ENCODE measurements at places on chromosomes 12 and 14.

- DNase-seq: peak; percentile 37
Measured at GRCh38 chr12:77152623-77153193, 87.3 kb upstream of the E2F7 start.

DNA sequence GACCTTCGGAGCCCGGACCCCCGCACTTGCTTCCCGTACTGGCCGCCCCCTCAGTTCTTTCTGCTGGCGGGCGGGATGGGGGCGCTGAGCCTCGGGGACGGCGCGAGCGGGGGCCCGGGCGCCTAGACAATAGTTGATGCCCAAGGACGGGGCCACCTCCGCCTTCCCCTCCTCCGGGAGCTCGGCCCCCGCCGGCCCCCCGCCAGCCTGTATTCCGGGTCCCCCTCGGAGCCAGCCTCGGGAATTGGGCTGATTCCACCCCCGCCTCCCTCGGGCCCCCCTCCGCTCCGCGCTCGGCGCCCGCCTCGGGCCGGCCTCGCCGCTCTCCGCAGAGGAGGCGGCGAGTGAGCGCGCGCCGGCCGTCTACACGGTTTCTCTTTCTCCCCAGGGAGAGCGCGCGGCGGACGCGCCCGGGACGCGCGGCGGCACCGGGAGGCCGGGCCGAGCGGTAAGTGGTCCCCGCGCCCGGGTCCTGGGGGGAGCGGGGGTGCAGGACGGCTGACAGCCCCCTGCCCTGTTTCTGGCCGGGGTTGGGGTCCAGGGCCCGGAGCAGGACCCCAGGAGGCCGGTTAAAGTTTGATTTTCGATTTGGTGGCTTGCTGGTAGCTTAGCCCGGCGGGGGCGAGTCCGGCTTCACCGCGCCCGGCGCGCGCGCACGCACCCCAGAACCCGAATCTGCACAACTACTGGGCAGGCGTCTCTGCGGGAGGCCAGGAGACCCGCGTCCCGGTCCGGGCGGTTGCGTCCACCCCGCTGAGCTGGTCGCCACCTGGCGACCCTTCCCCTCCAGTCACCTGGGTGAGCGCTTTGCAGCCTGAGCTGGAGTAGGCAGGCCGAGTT, 413.7 kb downstream of the PCNX1 start:
- DNase-seq: peak; percentile 52

DNA sequence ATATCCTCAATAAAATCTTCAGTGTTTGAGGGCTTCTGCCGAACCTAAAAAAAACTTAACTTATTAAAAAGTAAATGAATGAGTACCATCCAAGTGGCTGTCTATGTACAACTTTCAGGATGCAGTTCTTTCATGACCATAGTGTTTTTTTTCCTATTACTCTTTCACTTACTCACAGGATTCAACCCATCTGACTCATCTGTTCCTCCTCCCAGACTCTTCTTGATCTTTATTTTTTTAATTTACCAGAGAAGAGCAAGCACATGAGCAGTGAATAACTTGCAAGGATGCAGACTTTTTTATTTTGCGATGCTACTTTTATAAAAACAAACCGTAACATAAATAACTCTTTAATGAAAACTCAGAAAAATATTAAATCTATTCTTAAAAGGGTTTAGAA, 24.5 kb downstream of the RECQL start:
- peak; percentile 1 for DNase-seq

DNA sequence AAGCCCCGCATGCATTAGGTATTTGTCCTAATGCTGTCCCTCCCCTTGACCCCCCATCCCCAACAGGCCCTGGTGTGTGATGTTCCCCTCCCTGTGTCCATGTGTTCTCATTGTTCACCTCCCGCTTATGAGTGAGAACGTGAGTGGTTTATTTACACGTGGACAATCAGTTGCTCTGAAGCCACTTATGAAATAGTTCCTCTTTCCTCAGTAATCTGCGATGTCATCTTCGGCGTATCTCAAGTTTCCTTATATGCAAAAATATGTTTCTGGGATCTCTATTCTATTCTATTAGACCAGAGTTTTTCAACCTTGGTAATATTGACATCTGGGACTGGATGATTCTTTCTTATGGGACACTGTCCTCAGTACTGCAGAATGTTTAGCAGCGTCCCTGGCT, 56.0 kb upstream of the DCD start:
- DNase-seq: no peak

DNA sequence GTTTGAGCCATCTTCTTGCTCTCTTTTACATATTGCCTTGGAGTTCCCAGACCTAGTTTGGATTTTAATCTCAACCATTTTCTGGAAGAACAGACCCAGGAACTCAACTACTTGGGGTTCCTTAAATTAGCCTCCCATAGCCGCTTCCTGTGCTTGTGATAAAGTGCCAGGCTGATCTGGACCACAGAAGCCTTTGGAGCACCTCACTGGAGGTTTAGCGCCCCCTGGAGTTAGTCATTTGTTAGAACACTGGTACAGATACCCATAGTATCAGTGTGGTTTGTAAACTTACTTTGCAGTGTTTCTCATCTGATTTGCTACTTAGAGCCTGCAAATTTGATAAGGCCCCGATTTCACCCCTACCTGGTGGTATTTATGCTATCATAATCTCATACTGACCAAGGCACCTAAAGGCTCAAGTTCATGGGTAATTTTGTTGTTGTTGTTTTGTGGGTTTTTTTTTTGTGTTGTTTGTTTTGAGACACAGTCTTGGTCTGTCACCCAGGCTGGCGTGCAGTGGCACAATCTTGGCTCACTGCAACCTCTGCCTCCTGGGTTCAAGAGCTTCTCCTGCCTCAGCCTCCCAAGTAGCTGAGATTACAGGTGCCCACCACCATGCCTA, 3.7 kb downstream of the UNC119B start:
- DNase-seq: peak; percentile 56

DNA sequence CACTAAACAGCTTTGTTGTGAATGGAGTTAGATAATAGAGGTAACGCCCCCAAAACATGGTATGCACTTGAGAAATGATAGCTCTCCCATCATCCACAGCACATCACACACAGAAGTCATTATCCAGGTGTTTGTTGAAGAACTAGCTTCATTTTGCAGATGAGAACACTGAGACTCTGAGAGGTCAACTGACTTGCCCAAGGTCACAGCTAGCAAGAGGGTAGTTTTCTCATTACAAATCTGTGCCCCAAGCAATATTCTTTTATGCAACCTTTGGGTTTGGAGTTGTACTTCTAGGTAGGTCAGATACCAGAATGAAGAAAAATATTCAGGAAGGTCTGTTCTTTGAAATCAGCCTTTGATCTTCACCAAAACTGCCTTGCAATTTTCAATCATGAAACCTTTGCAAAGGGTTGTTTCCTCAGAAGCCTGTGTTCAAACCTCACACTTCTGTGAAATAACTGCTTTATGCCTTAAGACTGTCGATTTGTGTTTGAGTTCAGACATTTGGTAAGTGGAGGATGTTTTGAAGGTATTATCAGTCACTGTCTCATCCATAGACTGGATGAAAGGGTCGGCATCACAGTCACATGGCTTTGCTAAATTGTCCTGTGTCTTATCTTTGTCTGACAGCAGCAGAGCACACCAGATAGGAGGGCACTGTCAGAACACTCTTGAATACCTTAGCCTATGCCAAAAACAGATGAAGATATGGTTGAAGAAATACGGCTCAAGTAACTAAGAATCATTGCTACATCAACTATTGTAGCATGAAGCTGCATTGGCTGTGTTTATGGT, 233.2 kb upstream of the BTG1 start:
- DNase-seq: no peak

- no peak for DNase-seq
Measured at GRCh38 chr12:25156061-25156460, 38.9 kb downstream of the DNAI7 start.

DNA sequence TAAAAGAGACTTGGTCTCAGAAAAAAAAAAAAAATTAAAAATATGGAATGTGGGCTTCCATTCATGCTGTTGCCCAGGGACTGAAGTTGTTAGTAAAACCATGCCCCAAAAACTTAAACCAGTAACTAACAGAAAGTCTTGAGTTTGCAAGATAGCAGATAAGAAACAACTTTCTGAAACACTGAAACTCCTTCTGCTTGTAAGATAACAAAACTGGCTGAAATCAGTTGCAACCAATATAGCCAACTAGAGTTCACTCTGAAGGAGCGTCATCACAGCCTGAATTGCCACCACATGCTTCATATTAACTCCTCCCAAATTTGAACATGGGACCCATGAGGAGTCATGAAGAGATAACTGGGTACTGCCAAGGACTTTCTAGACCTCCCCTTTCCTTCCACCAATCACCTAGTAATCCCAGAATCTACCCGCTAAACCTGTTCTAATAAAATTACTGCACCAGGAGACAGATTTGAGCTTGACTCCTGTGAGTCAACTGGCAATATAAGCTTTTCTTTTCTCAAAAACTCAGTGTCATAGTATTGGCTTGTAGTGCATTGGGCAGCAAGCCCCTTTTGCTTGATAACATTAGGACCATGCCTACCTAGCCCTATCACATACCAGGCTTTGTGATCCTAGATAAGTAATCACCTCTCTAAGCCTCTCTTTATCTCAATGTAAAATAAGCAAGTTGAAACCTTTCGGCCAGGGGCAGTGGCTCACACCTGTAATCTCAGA, 53.6 kb downstream of the R3HDM2 start:
- no peak for DNase-seq

GRCh38 chr14:75138492-75138891, 11.6 kb upstream of the NEK9 start:
- no peak for DNase-seq

DNA sequence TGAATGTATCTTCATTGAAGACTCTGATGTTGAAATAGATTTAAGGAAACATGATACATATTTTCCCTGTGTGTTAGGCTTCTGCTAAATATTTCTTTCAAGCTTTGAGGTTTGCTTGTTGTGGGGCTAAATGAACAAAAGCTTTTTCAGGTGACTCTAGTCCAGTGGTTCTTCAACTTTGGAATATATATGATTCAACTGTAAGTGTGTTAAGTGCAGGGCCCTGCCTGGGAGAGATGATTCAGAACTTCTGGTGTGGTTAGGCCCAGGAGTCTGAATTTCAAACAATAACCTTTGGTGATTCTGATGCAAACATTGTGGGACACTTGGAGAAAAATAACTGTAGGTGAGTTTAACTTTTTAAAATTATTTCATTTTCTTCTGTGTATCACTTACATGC, 93.0 kb downstream of the TRHDE start:
- no peak for DNase-seq

All from GM04504 (cell line).